ENCODE measurements at places on chromosomes 3 and 15.

- DNase-seq: no peak
Measured at GRCh38 chr3:107990433-107990832, 100.4 kb downstream of the CD47 start.

DNA sequence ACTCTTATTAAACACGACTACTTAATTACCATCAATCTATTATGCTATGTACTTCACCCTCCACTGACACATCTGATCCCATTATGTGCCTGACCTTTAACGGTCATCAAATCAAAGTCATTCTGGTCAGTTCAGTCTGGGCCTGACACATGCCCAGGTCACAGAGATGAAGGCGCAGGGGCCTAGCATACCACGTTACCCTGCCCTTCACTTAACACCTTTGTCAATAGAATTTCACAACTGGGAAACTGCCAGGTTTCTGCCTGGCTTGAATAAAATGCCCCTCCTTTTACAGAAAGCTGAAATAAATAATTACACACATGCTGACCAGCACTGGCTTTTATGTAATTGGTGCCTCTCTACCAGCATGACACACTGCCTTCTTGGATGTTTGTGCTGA, 39.5 kb downstream of the MECOM start:
- DNase-seq: no peak

DNA sequence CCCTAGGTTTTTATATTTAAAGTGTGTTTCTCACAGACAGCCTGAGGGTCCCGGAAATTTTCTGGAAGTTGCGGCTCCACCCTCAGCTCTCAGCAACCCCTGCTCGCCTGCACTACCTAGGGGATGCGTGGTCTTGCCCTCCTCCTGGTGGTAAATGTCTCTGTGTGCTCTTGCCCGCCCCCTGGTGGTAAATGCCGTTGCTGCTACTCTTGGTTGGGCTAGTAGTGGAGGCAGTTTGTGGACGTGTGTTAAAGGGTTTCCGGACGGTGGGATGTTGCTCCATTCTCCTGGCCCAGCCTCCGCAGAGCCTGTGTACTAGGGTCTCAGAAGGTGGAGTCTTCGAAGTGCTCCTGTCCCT, 27.4 kb downstream of the STOML1 start:
- peak; percentile 80 for DNase-seq

DNA sequence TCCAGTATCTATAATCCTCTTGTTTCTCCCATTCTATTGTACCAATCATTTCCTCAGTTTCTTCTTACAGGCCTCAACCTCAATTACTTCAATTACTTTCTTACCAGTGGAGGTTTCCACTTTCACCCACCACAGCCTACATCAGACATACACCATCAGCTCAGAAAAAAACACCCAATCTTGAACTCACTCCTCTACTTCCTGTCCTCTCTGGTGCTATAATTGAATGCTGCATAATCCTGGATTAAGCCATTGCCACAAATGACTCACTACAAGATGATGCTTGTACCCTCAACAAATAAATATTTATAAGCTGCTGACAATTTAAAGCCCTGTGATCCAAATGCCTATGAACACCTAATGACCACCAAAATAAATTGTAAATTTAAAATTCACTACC, 18.5 kb downstream of the RYK start:
- no peak for DNase-seq

DNA sequence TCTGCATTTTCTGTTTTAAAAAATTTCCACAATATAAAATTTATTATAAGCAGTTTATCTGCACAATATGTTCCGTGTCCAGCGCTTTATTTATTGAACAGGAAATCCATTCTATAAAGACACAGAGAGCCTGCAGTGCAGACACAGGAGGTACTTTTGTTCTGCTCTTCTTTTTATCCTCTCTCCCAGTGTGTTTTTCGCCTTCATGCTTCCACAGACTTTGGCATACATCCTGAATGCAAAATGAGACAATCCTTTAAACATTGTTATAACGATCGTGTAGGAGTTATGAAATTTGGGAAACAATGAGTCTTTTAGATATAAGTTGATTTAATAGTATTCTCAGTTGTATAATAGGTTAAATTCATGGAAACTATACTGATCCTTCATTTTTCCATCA, 749.2 kb downstream of the NAALADL2 start:
- peak; percentile 10 for DNase-seq

DNA sequence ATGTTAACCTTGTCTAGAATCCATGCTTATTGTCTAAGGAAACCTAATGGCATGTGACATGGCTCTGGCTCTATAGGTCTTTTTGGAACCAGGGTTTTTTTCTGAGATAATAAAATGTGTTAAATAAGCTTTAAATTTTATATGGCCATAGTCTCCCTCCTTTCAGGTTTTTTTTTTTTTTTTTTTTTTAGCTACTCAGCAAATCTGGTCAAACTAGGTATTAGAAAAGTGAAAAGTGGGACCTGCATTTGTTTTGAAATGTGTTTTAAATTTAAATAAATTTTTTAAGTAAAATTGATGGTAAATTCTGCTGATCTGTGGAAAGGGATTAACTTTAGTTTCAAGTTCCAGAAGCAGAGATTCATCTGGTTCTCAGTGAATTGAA, 52.1 kb upstream of the NANOGP8 start:
- no peak for DNase-seq

- DNase-seq: no peak
Measured at GRCh38 chr3:170734735-170735065, 135.3 kb downstream of the RPL22L1 start.

DNA sequence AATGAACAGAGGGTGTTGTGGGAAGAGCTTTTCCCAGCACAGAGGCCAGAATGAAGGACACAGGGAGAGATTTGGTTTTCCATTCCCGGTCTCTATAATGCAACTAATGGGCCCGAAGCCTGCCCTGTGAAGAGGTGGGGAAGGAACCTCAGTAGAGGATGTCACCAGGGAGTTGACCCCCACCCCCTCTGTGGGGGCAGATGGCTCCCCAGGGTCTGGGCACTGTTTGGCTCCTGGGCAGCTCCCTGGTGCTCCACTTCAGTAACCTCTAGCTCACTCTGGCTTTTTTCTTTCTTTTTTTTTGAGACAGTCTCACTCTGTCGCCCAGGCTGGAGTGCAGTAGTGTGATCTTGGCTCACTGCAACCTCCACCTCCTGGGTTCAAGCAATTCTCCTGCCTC, 109.1 kb upstream of the DLG1 start:
- DNase-seq: no peak

- DNase-seq: no peak
Measured at GRCh38 chr3:158456114-158456513, 114.9 kb upstream of the MLF1 start.

DNA sequence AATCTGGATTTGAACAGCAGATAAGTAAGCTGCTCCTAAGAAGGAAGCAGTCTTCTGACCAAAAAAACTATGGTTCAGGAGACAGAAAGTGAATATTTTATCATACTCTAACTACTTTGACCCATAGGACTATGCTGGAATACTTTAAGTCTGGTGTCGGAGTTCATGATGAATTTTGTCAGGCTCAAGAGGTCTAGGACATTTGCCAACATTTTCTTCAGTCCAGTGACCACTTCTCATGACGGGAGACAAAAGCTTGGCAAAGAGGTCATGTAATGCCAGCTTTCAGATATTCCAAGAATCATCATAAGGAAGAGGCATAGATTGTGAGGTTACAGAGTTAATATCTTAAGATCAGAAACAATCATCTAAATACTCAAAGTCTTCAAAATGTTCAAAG, 20.5 kb upstream of the DCBLD2 start:
- DNase-seq: no peak

GRCh38 chr3:9124730-9125129, 124.7 kb downstream of the SRGAP3 start:
- DNase-seq: peak; percentile 34

- peak; percentile 49 for DNase-seq
Measured at GRCh38 chr15:62506217-62506805, 341.2 kb upstream of the C2CD4B start.

GRCh38 chr3:42276141-42277132, 10.5 kb upstream of the CCK start:
- no peak for DNase-seq

DNA sequence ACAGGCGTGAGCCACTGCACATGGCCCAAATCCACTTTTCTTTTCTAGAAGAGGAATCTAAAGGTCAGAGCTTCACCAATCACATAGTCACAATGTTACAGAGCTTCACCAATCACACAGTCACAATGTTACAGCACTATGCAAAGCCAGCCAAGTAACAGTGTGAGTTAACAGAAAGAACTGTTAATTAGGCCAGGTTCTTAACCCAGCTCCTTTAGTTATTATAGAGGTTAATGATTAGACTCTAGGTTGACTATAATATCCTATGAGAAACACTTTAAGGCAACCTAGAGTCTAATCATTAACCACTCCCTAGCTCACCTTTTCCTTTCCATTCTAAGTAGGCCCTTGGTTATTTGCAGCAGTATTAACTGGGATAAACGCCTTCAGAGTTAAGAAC, 54.0 kb downstream of the TASOR start:
- no peak for DNase-seq

DNA sequence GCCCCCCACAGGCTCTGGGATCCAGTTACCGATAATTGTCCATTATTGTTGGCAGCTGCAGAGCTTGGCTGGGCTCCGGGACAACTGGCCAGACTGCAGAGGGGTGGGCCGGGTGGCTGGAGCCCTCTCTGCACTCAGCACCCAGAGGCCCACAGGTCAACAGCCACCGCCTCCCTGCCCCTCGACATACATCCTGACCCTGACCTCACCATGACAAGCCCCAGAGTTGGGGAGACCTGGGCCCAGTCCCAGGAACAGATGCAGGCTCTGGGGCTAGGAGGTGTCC, 22.4 kb downstream of the PTH1R start:
- DNase-seq: no peak

- peak; percentile 24 for DNase-seq
Measured at GRCh38 chr3:172869784-172870518, 119.4 kb downstream of the ECT2 start.

GRCh38 chr3:188191460-188191859, 37.5 kb downstream of the LPP start:
- no peak for DNase-seq

DNA sequence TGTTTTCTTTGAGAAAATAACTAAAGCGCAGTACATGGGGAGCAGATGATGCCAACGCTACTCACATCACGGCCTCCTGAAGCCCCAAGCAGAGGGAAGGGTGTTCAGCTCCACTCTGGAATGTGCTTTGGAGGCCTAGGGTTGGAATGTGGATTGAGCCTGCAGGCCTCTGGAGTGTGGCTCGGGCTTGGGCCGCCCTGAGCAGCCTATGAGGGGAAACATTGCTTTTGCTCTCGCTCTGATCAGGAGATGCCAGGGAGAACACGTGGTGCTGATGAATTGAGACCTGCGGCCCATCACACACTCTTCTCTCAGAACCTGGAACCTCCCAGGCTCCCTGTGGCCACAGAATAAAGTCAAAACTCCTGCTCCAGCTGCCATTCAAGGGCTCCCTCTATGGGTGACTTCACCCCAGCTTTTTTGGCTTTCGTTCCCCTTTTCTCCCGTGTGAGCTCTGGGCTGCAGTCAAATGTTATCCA, 23.3 kb downstream of the CCDC13 start:
- no peak for DNase-seq

- peak; percentile 70 for DNase-seq
Measured at GRCh38 chr3:65597226-65597951, 441.3 kb downstream of the MAGI1 start.

- DNase-seq: no peak
Measured at GRCh38 chr3:7407107-7407506, 546.2 kb downstream of the GRM7 start.

- peak; percentile 16 for DNase-seq
Measured at GRCh38 chr3:105933871-105934270, 65.1 kb upstream of the CBLB start.

- DNase-seq: peak; percentile 61
Measured at GRCh38 chr3:3800080-3800455, 837 bp downstream of the LRRN1 start.

- no peak for DNase-seq
Measured at GRCh38 chr15:68148039-68148438, 57.1 kb downstream of the CALML4 start.

DNA sequence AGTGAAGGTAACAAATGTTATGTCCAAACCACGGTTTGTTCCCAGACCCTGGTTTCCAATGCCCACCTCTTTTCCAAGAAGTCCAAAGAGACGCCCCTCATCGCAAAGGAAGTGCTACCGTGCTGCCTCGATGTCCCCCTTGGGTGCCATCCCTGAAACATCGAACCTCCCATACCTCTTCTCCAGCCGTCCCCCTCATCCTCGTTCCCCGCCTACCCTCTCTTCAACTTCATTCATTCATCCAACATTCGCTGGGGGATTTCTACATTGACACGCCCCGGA, 467 bp downstream of the TIPIN start:
- DNase-seq: no peak

GRCh38 chr15:88230823-88231222, 25.7 kb downstream of the NTRK3 start:
- no peak for DNase-seq

- DNase-seq: no peak
Measured at GRCh38 chr3:191303596-191303995, 25.6 kb upstream of the CCDC50 start.

DNA sequence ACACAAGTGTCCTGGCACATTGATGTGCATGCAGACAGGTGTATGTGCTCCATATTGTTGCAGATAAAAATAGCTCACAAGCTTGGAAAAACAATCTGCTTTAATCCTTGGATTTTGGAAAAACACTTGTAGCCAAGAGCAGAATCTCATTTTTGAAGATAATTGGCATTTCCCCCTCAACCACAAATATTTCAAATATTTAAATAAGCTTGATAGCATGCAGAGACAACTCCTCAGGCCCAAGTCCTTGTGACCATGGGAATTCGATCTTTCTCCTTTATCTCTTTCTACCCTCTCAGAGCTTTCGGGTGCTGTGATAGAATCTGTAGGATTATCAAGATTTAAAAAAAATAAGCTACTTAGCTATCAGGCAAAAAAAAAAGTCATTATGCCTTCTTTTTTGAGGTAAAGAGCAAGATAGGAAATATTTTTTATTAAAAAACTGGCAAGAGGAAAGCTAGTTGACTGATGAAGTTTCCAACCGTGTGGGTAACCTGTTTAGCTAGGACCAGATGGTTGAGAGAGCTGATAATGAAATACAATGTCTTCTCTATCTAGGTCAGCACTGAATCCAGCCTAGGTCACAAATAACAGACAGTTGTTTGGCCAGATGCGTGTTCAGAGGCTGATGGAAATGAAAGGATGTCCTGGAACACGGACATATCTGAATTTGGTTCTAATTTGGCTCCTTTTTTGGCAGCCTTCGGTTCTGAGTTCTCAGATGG, 54.9 kb upstream of the SNRK start:
- peak; percentile 10 for DNase-seq

Measured in muscle of back (tissue), 13 donors.